Activated B cell treated with CpG ODN at 0.5 μM for 24 hours (primary cell): ENCODE measurements at places on chromosomes 3 and 15.

- H3K27me3 ChIP-seq: no peaks in the 10 kb centered on the region
- no peaks in the 10 kb centered on the region for H3K4me1 ChIP-seq
- DNase-seq: no peak
- no peak overlapping the region for H3K4me3 ChIP-seq
- no peak overlapping the region for H3K27ac ChIP-seq
These were observed 453.0 kb upstream of the GOLIM4 start for GRCh38 chr3:168548719-168549118.

GRCh38 chr3:64848822-64849221 lies 161.0 kb upstream of the ADAMTS9 start:
- no peaks in the 10 kb centered on the region for H3K4me1 ChIP-seq
- H3K4me3 ChIP-seq: no peak overlapping the region
- no peak for DNase-seq
- H3K27ac ChIP-seq: no peak overlapping the region

DNA sequence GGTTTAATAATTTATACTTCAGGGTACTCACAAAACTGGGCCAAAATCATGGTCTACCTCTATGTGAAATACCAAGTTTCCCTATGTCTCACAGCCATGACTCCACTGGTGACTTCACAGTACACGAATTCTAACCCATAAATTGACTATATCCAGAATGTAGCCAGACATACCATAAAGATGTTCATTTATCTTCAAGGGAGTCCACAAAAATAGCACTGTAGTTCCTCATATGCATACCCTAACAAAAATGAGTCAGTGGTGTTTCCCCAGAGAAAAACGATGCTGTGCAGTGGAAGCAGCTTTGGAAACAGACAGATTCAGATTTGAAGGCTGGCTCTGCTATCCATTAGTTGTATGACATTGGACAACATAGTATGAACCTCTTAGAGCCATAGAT lies 438.8 kb downstream of the FHIT start:
- H3K4me3 ChIP-seq: no peak overlapping the region
- H3K36me3 ChIP-seq: no peaks in the 10 kb centered on the region
- H3K27me3 ChIP-seq: no peaks in the 10 kb centered on the region
- DNase-seq: no peak

DNA sequence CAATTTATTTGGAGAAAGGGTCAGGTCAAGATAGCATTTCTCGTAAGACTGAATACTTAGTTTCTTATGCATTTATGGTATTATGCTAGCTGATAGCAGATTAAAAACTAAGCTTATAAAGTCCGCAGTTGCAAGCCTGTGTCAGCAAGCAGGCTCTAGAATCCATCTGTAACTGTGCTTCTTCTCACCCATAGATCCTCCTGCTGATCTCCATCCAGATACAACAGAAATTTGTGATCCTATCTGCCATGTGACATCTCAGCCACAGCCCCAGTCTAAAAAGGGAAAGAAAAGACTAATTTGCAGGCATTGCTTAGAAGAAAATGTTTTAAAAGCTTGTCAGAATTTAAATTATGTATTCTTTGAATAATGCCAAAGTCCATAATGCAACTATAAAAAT lies 265.4 kb upstream of the CCDC54 start:
- no peak overlapping the region for H3K4me3 ChIP-seq
- no peaks in the 10 kb centered on the region for H3K27me3 ChIP-seq
- DNase-seq: no peak

GRCh38 chr3:46989146-46989810 lies 9.8 kb downstream of the NBEAL2 start:
- DNase-seq: no peak
- peaks cover 72% of the 10 kb centered on the region for H3K4me1 ChIP-seq
- peaks cover 24% of the 10 kb centered on the region for H3K36me3 ChIP-seq
- no peaks in the 10 kb centered on the region for H3K27me3 ChIP-seq
- peak overlapping the region; percentile 93 for H3K27ac ChIP-seq

- H3K27me3 ChIP-seq: no peaks in the 10 kb centered on the region
- no peak for DNase-seq
- H3K4me3 ChIP-seq: no peak overlapping the region
- no peaks in the 10 kb centered on the region for H3K36me3 ChIP-seq
- H3K27ac ChIP-seq: no peak overlapping the region
- H3K4me1 ChIP-seq: peaks cover 8% of the 10 kb centered on the region
These were observed 4.5 kb downstream of the HDC start for GRCh38 chr15:50260969-50261496.

GRCh38 chr3:32349184-32349583 lies 42.5 kb upstream of the CMTM7 start:
- H3K27me3 ChIP-seq: no peaks in the 10 kb centered on the region
- no peaks in the 10 kb centered on the region for H3K36me3 ChIP-seq
- no peaks in the 10 kb centered on the region for H3K4me1 ChIP-seq

DNA sequence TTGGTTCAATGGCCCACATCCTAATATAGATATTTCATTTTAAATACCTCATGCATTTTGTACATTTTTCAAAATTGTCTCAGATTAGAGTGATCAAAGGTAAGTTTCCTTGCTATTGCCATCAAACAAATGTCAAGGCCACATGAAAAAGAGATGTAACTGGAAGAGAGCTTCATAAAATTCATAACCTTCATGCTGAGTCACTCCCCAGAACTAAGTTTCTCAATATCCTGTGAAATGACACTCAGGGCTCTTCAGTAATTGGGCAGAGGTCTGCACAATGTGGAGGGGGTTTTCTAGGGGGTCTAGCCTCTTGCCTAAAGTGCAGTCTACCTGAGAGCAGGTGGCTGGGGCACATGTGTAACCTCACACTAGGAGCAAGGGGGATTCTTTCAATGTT lies 152.2 kb upstream of the SLC2A2 start:
- H3K27me3 ChIP-seq: no peaks in the 10 kb centered on the region
- DNase-seq: no peak
- no peaks in the 10 kb centered on the region for H3K4me1 ChIP-seq
- no peak overlapping the region for H3K4me3 ChIP-seq

GRCh38 chr3:46222435-46223161 lies 14.5 kb upstream of the CCR1 start:
- no peak for DNase-seq
- peaks cover 51% of the 10 kb centered on the region for H3K4me1 ChIP-seq
- H3K36me3 ChIP-seq: no peaks in the 10 kb centered on the region
- peak overlapping the region; percentile 36 for H3K27ac ChIP-seq
- H3K27me3 ChIP-seq: no peaks in the 10 kb centered on the region
